ENCODE measurements at places on chromosomes 4 and X.

DNA sequence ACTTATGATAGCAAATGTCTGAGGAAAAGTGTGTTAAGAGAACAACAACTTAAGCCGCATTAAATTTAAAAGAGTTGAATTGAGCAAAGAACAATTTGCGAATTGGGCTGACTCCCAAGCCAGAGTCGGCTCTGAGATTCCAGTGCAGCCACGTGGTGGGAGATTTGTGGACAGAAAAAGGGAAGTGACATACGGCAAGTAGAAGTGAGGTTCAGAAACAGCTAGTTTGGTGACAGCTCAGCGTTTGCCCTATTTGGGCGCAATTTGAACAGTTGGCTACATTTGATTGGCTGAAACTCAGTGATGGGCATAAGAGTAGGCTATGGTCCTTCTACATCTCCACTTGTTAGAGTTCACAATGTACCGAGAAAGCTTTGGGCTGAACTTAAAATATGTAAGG, 124.0 kb downstream of the PRKX start:
- DNase-seq: no peak

- no peak for DNase-seq
Measured at GRCh38 chrX:52585892-52586291, 68.8 kb downstream of the SSX7 start.

GRCh38 chr4:73252001-73252400, 6.6 kb downstream of the ANKRD17 start:
- no peak for DNase-seq

- no peak for DNase-seq
Measured at GRCh38 chr4:69484011-69484410, 11.7 kb downstream of the UGT2B4 start.

DNA sequence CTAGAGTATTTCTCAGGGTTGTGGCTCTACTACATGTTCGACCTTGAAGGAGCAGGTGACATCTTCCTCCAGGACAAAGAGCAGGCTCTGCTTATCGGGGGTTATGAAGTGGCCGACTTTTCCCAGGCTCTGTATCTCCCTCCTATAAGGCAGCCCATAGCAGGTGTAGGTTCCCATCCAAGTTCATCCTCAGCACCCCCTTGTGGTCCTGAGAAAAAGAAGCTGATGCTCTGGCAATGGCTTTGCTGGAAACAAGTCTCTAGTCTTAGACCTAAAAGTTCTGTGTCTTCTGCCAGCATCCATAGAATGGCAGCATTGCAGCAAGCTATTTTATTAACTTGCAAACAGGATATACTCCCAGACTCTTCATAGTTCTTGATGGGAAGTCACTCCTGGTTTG, 836.6 kb upstream of the PRKX start:
- no peak for DNase-seq

- DNase-seq: no peak
Measured at GRCh38 chr4:163474027-163474426, 473 bp upstream of the TKTL2 start.

- no peak for DNase-seq
Measured at GRCh38 chrX:25079020-25079419, 63.3 kb upstream of the ARX start.

GRCh38 chr4:177246641-177247584, 62.8 kb upstream of the NEIL3 start:
- no peak for DNase-seq

- DNase-seq: no peak
Measured at GRCh38 chrX:7948483-7948882, 21.3 kb upstream of the PNPLA4 start.

DNA sequence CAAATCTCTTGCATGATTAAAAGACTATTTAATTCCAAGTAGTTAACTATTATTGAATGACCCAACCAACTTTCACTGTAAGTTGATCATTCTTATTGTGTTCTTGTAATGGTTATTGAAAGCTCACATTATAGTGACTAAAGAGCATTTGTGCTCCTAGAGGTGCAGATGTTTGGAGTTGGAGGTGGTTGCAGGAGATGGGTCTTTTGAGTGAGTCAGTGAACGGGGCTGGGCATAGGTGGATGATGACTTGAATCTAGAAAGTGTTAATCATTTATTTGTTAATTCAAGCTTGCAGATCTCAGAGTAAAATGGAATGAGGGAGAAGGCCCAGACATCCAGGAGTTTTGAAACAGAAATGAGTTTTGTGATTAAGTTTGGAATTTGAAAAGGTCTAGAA, 13.7 kb downstream of the NWD2 start:
- no peak for DNase-seq

DNA sequence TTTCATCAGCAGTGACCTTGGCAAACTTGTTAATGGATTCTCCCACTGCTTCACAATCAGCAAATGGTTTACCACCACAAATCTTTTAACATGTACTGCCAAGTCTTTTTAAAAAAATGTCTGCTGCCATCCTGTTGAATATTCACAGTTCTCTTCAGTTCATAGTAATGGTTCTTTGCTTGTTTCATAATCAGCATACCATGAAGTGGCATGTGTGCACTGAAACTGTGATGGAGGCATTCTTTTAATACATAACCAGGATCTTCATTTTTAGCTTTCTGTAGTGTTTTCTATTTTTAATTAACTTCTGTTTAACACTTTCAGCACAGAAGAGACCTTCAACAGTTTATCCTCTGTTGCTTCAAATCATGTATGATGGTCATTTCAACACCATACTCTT, 230.1 kb upstream of the ARSJ start:
- no peak for DNase-seq

GRCh38 chrX:14508025-14508690, 21.2 kb upstream of the GLRA2 start:
- DNase-seq: no peak

- DNase-seq: no peak
Measured at GRCh38 chrX:15939737-15940136, 85.1 kb upstream of the AP1S2 start.

- DNase-seq: no peak
Measured at GRCh38 chr4:175935016-175935661, 123.1 kb upstream of the GPM6A start.

DNA sequence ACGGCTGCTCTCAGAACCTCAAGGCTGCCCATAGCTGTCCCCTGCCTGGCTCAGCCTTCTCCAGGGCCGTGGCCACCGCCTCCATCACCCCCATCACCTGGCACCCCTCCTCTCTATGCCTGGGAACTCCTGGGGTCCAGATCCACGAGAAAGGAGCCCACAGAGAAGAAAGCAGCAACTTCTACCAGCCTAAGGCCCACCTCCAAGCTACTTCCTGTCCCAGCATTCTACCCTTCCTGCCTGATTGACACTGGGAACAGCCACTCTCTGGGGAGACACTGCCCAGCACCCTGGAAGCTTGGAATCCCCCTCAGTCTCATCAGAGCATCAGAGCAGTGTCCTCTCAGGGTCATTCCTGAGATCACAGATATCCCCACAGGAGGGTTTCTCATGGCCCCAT, 36.9 kb upstream of the PROM1 start:
- no peak for DNase-seq

DNA sequence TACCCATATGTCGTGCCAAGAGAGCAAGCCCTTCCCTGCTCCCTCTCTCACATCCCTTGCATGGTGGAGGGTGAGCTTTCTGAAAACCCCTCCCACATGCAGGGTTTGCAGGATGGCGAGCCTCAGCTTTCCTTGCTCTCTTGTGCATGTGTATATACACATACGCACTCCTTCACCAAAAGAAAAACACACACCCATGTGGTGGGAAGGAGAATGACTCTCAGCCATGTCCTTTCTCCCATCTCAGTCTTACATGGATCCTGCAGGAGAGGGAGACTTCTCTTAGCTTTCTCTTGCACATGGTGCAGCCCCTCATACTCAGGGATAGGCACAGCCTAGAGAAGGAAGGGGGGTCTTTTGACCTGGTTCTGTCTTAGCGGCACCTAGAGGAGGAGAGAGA, 81.1 kb downstream of the CLCN5 start:
- no peak for DNase-seq

DNA sequence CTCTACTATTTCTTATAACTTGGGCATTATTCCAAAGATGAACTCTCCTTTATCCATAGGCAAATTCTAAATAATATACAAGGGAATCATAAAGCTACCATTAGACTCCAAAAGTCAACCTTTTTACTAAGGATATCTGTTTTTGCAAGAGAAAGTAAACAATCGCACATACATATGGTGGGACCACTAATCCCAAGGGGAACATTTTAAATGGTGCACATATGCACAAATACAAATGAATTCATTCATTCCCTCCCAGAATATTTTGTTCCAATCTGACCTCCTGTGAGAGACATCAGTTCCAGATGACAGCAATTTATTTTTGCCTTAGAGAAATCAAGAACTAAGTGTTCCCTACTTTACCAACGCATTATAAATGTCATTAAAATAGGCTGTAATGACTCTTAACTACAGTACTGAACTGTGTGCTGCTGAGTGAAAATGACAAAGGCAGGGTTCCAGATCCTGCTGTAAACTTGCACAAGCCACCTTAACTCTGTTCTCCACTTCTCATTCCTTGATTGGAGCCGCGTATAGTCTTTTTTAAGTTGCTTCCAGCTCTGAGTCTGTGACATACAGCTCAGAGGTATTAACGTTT, 2.0 kb downstream of the DHX15 start:
- no peak for DNase-seq

- DNase-seq: no peak
Measured at GRCh38 chrX:47831788-47832187, 4.9 kb upstream of the ZNF81 start.

- no peak for DNase-seq
Measured at GRCh38 chr4:171221181-171221580, 592.0 kb upstream of the GALNTL6 start.

DNA sequence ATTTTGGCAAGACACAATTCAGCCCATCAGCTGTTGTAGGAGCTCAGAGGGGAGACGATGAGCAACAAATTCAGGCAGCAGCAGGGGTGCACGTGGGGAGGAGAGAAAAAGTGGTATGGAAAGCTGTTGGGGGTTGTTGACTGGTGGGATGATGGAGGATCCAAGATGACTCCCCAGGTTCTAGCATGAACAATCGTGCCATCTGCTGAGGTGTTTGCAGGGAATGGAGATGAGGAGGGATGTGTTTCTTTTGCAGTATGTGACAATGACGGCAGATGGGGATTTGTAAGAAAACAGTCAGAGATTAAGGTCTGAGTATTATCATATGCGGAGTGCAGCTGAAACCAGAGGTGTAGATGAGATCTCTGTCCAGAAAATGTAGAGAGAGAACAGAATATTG, 63.3 kb downstream of the SEL1L3 start:
- no peak for DNase-seq

DNA sequence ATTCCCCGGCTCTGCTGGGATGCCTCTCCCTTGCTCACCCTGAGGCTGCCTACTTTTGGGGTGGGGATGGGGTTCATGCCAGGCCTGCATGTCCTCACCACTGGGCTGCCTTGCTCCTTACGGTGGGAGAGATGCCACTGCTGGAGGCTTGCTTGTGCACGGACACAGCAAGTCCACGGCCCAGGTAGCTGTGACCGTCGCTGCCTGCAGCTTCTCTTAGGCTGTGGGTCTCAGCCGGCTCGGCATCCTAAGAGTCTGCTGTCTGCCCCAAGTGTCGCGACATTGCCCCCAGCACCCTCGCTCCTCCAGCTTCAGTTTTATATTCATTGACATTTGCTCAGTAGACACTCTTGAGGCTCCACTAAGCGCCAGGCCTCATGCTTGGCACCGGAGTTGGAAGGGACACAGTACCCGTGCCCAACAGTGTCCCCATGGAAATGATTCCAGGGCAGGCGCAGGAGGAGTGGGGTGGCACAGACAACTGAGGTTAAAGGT, 58.3 kb downstream of the TBC1D14 start:
- no peak for DNase-seq

DNA sequence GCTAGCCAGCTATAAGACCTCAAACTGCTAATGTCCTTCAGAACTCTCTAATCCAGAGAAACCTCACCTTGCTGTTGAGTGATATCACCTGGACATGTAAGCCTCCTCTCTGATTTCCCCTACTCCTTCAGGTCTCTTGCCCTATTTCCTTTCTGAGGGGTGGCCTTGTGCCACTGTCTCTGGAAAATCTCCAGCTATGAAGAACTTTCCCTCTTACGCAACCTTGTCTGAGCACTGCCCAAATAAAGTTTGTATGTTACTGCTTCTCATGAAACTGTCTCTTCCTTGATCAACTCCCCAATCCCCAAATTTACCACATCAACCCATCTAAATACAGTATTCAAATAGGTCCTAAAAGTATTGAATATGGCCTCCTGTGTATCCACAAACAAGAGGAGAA, 53.5 kb upstream of the VEGFD start:
- DNase-seq: no peak

Data from cerebellar nuclear complex (tissue), 1 donor.